Amygdala (tissue), 56 donors: ENCODE measurements at places on chromosomes 4 and X.

- DNase-seq = no peak
These were observed 14.8 kb upstream of the GPRASP2 start for GRCh38 chrX:102697494-102697893.

GRCh38 chr4:94488670-94489069 is 36.9 kb downstream of the PDLIM5 start:
- DNase-seq = no peak

GRCh38 chrX:103678199-103678993 is 8.1 kb downstream of the MORF4L2 start:
- no peak for DNase-seq

DNA sequence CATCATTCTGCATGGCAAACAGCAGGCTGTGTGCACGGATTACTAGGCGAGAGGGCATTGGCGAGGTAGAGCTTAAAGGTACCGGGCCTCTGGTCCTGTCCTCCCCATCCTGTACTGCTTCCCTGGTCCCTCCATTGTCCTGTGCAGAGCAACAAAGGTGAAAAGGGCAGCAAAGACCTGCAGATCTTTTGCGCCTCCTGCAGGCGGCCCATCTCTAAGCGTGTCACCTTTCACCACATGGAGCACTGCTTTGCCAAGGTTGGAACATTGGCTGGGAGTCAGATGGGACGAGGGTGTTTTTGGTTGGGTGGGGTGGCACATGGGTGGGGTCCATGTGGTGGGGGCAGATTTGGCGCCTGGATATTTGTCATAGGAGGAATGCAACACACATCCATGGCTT is 64.7 kb upstream of the UXT start:
- DNase-seq = no peak

DNA sequence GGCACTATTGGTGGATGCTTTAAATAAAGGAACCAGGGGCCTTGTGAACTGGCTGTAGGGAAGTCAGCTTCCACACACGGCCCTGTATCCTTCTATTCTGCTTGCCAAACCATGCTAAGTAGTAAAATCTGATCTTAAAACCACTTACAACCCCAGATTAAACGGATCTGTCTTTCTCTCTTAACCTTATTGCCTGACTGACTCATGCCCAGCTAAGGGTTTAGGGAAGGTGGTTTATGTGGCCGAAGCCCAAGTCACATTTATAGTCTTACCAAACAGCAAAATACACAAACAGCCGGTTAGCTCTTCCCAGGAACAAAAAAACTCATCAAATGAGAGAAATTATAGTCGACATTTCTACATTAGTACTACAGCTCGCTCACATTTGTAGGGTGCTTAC is 988.4 kb upstream of the TENM3 start:
- DNase-seq = no peak

GRCh38 chr4:154506253-154506652 is 14.7 kb upstream of the DCHS2 start:
- no peak for DNase-seq
